Putamen (tissue), 1 donor: ENCODE measurements at places on chromosomes 3 and 15.

DNA sequence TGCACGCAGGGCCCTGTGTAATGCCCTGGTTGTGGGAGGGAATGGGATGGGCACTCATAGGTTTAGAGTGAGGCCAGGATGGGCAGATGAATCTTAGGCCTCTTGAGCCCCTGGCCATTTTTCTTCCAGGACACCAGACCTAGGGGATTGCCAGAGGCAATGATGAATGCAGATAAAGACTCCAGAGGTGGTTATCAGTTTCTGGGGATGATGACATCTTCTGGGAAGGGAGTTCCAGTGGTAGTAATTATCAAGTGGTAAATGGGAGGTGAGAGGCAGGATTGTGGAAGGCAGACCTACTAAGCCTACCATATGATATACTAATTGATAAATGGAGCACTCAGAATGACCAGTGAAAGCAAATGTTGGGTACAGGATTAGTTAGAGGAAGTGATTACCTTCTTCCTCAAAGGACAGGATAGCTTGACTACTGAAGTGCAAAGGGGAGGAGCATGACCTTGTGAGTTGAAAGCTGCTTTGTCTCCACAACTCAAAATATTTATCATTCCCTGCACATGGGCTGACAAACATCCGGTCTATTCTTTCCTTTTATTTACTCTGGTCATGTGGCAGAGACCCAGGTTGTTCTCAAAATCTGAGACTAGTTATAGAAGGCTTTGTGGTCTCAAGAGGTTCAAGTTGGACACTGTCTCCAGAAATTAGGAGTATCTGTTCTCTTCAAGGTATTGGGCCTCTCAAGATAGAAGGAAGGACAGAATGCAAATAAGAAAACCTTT lies 10.2 kb upstream of the MAPK6 start:
- DNase-seq, result no peak

- no peak for DNase-seq
Measured at GRCh38 chr3:55157731-55158130, 229.9 kb upstream of the LRTM1 start.

DNA sequence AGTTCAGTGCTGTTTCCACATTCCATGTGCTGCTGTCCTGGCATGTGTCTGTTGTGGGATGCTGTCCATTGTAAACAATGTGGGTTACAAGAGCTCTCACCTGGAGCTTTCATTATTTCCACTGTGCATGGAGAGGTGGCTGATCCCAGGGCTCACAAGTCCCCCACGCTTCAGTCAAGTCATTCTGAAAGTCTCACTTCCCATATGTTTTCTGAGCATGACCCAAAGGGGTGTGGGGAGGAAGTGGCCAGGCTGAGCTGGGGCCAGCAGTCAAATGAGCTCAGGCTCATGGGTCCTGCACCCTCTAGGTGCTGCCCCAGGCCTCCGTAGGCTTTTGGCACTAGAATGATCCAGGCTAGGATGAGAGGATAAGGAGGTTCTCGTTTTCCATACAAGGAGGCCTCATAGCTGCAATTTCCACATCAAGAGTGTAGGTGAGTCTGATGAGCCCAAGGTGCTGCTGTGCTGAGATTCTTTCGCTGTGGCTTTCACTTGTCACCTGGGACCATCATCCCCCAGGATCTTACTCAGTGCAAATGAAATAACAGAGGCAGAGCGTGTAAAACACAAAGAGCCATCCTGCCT lies 22.0 kb downstream of the STARD5 start:
- DNase-seq, result no peak

DNA sequence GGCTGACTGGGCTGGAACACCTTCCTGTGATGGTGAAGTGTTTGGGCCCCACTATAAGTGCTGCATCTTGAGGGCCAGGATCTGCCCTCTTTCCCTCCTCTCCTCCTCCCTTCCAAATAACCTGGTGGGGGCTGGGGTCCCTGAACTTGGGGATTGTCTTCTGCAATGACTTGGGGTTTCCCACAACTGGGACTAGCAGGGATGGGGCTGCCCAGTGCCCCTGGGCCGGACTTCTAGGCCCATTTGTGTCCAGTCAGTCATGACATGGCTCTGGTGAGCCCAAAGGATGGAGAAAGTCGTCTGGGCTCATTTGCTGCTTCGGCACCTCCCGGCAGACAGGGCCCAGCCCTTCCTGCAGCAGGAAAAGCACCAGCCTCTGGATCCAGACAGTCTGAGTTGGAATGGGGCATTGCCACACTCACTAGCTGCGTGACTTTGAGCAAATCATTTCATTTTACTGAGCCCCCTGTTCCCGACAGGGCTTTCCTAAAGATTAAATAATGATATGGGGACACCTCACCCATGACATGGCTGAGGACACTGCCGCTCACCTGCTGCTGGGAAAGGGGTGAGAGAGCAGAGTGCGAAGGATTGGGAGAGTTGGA lies 113.2 kb downstream of the DNAJB8 start:
- no peak for DNase-seq

DNA sequence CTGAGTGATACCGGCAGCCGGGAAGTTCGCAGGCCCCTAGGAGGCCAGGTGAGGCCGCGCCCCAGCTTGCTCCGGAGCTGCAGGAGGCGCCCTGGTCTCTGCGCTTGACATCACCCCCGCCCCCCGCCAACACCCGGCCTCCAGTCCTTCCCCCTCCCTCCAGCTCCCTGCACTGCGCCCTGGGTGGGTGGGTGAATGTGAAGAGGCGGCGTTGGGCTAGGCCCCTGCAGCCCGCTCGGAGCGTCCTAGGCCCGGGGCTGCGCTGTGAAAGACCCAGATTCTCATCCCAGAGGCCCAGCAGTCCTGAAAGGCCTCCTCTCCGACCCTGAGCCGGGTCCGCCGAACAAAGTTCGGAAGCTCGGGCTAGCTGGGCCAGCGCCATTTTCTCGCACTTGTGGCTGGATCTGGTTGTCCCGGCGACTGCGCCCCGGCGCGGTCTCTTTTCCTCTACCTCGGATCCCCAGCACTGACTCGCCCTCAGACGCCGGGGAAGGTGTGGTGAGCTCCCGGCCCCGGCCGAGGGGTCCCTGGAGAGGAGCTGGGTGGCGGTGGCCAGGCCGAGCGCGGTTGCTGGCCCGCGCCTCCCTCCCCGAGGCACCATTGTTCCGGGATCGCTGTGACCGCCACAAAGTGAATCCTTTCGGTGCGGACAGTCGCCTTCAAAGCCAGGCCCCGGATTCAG lies 12.9 kb downstream of the ZIC4 start:
- DNase-seq, result peak; percentile 58

- DNase-seq, result no peak
Measured at GRCh38 chr3:29011966-29012365, 268.9 kb upstream of the RBMS3 start.

DNA sequence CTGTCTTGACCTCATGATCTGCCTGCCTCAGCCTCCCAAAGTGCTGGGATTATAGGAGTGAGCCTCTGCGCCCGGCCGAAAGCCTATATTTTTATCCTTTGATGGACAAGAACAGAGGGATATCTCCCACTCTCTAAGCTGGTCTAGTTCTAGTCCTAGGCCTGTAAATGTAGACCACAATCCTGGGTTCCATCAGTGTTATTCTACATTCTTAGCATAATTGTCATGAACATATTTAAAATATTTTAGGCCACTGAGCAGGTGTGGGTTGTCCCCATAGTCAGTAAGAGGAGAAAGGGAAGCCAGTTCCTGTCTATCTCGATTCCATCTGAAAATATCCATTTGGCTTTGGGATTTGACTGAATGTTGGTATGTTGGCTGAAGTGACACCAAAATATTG lies 118.1 kb downstream of the EBLN2 start:
- no peak for DNase-seq

DNA sequence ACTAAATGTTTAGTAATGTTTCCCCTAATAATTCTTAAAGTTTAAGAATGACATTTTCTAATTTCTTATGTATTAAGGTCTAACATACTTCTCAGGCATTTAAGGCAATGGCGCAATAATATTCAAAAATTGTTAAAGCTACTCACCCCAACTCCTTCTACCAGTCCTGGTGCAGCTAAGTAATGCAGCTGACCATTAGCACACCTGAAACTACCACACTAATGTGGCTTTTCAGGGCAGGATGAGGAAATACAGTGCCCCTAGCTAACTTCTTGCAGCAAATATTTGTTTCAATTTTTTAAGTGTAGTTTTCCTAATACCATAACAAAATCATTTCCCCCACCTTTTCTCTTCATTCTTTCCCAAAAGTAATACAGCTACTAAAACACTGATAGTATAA lies 827.7 kb downstream of the FHIT start:
- no peak for DNase-seq

DNA sequence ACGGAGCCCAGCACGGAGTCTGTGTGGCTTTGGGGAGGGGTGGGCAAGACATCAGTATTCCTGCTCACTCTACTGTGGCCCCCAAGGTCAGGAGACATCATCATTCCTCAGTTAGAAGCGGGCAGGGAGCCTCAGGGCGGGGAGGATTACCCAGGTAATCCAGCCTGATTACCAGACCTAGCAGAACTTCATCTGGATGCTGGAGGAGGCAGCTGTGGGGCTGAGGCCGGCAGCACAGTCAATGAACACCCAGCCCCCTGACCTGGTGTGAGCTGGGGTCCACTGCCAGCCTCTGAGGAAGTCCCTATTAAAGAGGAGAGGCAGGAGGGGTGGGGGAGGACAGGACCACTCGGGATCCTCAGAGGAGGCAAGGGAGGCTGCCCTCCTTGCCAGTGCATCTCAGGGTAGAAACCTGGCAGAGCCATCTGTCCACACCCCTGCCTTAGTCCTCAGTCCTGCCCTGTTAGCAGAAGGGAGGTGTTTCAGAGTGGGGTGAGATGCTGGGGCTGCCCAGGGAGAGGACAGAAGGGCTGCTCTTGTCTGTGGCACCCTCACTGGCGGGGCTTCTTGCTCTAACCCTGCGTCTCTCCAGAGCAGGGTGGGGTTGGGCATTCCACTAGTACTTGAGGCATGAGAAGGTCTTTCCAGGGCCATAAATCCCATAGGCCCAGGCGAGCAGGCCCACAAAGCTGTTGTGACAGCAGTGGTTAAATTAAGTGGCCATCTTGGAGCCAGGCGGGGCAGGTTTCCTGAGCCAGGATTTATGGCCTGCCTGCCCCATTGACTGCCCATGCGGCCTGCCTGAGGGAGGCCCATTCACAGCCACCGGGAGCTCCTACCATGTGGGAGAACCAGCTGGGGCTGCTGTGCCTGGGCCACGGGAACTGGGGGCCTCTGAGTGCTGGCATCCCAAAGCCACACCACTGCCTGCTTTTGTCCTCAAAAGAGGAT lies 82.1 kb downstream of the LINGO1 start:
- DNase-seq, result no peak

DNA sequence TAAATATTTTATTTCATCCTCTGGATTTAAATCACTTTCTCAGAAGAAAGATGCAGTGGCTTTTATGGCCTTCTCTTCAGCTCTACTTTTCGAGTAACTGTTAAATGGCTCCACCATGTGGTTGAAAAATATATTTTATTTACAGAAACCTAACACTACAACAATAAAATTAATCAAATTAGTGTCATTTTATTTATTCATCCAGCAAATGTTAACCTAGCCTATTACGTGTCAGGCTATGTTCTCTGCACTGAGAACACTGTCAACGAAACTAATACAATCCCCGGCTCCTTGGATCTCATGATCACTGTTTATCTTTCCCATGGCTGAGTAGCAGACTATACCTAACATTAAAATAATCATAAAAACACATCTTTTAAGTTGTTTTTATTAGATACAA lies 148.0 kb upstream of the OSTN start:
- DNase-seq, result no peak

- DNase-seq, result no peak
Measured at GRCh38 chr15:44710236-44711095, 657 bp downstream of the PATL2 start.

DNA sequence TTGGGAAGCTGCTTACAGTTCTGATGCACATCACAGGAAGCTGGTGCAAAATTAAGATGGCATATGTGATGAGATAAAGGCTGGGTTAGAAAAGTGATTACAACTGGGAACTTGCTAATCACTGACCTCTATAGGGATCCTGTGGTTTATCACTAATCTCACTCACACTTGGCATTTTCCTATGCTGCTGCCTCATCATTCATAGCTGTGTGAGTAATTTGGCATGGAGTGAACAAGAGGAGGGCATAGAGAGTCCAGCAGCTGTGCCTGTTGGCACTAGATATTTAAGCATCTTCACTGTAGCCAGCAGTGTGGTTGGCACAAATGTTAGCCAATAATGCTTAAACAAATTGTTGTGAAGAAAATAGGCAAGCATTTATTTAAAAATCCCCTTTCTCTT lies 217.7 kb upstream of the CGNL1 start:
- DNase-seq, result peak; percentile 89

- DNase-seq, result no peak
Measured at GRCh38 chr3:161320837-161321236, 50.5 kb downstream of the SPTSSB start.

DNA sequence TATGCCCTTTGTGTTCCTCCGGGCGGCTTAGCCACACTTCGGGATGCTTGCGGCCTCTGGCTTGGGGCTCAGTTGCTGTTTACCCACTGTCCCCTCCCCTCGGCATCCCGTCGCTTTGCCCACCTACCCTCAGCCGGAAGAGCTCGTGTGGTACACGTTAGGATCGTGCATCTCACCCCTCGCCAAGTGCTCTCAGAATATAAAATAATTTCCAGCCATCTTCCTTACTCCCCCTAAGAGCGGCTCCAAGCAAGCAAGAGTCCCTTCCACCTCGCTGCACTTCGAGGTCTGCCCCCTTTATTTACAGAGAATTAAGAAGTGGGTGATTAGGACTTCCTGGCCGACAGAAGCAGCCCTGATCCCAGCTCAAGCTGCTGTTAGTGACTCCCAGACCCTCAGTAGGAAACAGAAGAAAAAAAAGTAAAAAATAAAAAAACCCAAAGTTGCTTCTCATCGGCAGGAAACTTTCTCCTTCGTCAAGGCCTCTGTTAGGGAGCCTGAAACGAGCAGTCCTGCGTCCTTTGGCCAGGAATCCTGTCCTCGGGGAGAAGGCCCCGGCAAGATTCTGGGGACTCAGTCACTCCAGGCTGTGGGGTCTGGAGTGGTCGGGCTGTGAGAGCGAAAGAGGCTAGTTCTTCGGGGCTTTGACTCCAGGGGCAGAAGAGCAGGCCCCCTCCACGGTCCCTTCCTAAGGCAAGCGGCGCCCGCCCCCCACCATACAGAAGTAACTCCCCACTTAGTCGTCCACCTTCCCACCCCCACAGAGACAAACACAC lies 3.0 kb downstream of the MEIS2 start:
- no peak for DNase-seq

DNA sequence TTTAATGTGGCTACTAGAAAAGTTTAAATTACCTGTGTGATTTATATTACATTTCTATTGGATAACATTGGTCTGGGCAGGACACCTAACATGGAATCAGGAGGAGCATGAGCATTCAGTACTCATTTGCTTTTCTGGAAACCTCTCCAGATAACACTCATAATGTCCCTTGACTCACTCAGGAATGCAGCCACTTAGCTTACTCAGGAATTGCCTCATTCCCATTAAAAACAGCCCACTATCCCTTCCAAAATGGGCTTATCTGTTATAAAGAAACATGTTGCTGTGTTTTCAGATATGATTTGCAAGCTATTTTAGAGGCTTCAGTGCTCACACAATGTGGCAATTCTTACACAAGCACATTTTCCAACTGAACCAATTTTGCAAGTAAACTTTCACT lies 17.1 kb downstream of the GBE1 start:
- no peak for DNase-seq
